ENCODE measurements at places on chromosomes 12 and 14.

GRCh38 chr12:93530358-93530757 lies 42.1 kb upstream of the SOCS2 start:
- no peak for DNase-seq

DNA sequence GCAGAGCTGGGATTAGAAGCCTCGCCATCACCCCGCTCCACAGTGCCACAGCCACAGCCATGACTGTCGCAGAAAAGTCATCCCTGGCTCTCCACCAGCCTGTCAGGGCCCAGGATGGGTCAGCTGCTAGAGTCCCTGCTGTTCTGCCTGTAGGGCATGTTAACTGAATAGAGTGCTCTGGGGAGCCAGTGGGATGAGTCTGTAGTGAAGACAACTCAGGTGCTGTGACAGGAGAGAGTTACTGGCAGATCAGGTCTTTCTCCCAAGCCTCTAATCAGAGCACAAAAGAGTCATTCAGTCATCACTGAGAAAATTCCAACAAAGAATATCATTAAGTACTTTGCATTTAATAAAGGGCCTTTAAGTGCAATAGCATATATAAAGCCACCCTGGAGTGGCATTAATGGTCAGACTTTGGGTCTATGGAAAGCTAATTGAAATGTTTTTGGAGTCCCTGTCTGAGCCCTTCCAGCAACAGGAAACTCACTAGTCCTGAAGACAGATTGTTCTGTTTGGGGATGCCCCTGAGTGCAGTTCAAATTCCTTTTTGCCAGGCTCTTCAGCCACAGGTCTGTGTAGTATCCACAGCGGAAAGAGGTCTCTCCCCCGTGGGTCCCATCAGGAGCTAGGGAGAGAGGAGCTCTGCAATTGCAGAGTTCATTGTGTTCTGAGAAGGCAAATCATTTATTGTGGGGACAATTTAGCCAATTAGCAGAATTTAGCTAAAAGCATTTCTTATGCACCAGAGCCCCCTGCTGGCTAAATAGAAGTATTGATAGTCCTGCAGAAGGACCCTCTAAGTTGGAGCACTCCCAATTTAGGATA lies 45.2 kb upstream of the C14orf132 start:
- DNase-seq: no peak

DNA sequence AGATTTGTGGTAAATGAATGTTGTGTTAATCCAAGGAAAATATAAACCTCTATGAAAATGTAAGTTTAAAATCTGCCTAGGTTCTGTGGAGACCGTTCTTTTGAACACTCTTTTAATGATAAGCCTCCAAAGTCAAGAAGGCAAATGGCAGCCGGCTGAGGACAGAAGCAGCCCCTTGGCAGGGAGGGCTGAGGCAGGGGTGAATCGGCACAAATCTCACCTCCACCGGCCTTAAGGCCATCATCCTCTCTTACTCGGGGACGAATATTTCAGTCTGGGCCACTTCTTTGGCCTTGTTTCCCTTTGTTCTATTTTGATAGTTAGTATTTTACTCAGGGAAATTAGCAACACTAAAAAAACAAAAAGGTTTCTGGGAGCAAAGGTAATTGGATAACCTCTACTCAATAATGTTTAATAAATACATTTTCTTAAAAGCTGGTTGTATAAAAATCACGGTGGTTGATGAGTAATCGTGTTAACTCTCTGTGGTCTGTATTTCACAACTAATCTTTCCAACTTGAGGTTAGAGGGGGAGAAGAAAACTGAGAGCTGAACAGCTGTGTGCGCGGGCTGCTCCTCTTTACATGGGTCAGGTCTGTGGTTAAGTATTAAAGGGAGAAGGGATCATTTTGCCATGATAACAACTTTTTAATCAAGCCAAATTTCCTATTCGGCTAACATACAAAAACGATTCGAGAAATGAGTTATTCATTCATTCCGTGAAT lies 18.6 kb downstream of the LGMN start:
- no peak for DNase-seq

DNA sequence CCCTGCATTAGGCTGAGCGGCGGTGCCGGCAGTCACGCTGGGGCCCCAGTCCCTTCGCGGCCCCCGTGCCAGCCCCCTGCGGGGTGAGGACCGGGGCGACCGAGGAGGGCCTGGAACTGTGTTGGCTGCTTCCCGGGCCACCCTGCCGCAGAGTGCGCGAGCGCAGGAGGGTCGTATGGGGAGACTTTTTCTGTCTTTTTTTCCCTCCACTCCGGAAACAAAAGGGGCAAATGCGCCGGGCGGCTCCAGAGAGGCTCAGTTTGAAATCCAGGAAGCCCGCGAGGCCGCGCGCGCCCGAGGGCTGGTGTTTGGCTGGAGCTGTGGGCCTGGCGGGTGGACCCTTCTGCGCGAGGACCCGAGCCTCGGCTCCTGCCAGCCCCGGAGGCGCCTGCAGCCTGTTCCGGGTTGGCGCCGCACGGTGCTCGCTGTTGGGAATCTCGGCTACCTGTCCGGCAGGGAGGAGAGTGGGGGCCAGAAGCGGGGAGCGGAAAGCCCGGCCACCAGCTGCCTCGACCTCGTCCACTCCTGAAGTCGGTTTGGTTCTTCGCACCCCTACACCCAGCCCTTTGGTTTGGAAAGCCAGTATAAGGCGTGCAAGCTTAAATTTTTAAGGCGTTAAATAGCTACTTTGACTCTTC lies 638 bp downstream of the PLEKHG3 start:
- no peak for DNase-seq

DNA sequence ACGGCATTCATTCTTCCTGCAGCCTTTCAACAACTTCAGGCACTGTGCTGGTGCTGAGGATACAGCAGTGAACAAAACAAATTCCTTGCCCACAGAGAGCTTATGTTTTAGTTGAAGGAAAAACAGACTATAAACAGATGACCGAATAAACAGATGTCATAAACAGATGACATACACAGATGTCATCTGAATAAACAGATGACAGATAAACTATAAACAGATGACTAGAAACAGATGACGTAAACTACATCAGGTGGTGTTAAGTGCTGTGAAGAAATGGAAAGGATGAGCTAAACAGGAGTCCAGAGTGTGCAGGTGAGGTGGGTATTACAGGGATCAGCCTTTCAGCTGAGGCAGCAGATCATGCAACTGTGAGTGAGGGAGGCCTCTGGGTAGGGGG lies 80.9 kb downstream of the FAR2 start:
- no peak for DNase-seq

- DNase-seq: no peak
These were observed 23.6 kb downstream of the IRF2BPL start for GRCh38 chr14:77004711-77005460.

DNA sequence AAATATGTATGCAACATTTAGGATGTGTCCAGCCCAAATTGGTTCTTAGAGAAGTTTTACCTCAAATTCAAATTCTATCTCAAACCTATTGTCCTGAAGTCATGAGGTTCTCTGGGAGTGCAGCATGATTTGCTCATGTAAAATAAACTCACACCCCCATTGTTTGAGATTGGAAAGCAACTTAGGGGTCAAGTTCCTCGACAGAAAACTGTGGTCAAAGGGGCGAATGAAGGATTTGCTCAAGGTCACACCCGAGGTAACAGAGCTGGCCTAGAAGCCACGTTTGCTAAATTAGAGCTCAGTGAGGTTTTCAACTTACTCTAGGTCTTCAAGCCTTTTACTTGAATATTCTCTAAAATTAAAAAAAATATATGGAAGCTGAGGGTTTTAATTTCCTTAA lies 197.7 kb upstream of the GZMB start:
- DNase-seq: no peak

DNA sequence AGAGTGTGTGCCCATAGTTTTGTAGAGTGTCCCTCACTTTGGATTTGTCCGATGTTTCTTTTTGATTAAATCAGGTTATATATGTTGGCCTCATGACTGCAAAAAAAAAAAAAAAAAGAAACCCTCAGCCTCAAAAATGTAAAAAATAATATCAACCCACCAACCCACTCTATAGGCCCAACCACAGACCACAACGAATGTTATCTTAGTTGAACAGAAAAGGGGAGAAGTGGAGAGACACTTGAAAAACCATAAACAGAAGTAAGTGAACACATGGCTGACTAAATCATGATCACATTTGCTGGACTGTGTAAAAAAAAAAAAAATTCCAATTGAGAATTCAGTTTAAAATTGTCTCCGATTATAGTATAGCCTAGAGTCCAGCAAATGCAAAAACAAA lies 45.5 kb upstream of the ST8SIA1 start:
- no peak for DNase-seq

DNA sequence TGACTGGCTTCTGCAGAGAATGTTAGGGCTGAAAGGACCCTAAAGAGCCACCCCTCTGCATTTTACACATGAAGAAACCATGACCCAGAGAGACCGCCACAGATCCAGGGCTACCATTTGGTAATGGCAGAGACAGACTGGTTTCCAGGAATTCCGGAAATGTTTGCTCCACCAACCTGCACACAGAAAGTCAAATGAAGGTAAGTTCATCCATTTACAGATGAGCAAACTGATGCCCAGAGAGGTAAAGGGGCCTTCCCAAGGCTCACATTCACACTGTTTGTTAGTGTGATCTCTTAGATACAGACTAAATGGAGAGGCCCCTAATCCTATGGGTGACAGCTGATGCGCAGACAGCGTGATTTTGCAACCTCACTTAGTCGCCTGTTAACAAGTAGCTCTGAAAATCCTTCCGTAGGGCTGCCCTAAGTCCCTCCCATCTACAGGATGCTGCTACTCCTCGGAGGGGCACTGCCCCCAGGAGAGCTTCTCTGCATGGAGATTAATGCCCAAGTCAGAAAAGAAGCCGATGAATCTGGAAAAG lies 33.8 kb downstream of the ZFP36L1 start:
- no peak for DNase-seq

GRCh38 chr12:88325076-88325815 lies 183.1 kb downstream of the TMTC3 start:
- DNase-seq: no peak

DNA sequence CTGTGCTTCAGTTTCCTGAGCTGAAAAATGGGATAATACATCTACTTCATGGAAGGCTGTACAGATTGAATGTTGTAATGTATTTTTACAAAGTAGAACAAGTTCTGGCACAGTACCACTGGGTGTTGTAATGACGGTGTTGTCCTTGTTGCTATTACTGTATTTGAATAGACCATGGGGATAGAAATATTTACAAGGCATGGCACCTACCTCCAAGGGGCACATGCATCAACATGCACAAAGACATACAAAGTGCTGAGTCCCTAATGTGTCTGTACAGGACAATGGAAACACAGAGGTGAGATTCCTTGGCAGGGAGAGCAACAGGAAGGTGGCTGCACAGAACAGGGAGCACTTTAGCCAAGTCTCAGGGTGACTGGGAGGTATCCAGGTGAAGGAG lies 930.6 kb upstream of the TMEM132C start:
- DNase-seq: no peak

All from CD4-positive, alpha-beta T cell treated with Interferon gamma for 1 hour (primary cell).